ENCODE measurements at places on chromosomes 7 and 10. TPM values are rescaled to one million over a fixed set of nuclear protein-coding genes. Genes with fewer than 3 reads are reported as not detected.

SORCS1 gene
- not detected for total RNA-seq

CD36 gene
- total RNA-seq: not detected

MMP21 gene
- not detected for total RNA-seq

GSTO2 gene
- total RNA-seq: 2.3 TPM

MINPP1 gene
- 9.7 TPM for total RNA-seq

GRCh38 chr10:15306735-15307280, 64.3 kb downstream of the FAM171A1 start:
- DNase-seq: no peak

- DNase-seq: peak; percentile 22
Measured at GRCh38 chr7:23863209-23863787, 153.3 kb downstream of the STK31 start.

GRCh38 chr7:101856473-101857357, 39.3 kb downstream of the CUX1 start:
- DNase-seq: peak; percentile 90

DNA sequence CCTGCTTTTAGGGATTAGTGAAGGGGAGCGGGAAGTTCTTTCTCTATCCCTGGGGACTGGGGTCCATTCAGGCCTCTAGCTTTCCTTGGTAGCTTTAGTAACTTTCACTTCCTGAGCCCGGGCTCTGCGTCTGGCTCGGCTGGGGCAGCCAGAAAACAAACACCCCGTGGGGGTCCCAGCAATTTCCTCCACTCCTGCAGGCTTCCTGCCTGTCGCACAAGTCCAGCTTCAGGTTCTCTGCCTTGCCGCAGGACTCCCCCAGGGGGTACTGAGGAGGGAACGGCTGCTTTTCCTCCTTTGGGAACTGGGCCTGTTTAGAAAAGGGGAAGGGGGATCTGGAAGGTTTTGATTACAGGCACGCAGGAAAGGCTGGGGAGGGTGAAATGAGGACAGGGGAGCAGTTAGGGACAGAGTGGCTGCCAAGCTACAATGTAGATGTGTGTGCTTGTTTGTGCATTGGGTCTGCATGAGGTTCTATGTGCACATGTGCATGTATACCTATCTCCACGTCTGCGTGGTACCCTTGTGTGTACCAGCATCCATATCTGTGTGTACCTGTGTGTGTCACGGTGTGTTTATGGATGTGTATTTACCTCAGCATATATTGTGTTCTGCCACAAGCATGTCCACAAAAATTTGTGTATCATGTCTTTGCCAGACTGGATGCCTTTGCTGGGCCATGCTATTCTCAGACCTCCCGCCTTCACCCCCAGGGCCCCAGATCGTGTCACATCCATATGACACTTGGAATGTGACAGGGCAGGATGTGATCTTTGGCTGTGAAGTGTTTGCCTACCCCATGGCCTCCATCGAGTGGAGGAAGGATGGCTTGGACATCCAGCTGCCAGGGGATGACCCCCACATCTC, 2.0 kb downstream of the KAZALD1 start:
- DNase-seq: no peak

DNA sequence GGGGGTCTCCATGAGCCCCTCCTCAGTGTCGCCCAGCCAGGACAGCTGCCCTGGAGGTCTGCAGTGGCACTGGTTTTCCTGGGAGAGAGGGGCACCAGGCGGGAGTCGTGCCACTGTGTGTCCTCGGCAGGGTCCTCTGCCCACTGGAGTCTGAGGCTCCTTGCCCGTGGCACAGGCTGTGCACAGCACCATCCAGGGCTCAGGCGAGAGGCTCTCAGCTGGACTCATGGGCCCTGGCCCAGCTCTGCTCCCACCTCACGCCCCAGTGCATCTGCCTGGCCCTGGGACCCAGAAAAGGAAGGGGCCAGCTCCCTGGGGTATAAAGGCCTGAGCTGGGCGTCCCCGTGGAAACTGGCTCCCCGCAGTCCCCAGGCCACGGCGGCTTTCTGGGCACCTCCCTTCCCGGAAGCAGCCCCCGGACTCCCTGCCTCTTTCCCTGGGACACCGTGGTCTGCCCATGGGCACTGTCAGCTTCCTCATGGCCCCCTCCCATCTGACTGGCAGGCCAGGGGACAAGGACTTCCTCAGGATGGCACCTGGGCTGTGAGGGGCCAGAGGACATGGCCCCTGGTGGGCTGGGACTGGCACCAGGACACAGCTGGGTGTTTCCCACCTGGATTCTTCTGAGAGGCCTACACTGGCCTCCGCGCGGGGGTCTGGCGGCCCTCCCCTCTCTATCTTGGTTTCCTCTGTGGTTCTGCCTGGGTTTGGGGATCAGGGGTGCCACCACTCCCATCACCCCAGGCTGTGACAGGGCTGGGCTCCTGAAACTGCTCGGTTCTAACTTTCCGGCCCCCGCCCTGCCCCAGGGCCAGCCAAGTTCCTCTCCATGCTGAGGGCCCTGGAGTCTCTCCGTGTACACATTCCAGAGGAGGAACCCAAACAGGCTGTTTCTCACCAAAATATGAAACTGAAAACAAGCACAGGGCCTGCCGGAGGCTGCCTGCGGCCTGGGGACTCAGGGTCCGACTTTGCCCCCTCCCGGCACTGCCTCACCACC, 5.5 kb downstream of the FOXL3 start:
- no peak for DNase-seq

Data from activated CD4-positive, alpha-beta memory T cell treated with anti-CD3 and anti-CD28 coated beads for 36 hours (primary cell).